ENCODE measurements at places on chromosomes 12 and 14.

DNA sequence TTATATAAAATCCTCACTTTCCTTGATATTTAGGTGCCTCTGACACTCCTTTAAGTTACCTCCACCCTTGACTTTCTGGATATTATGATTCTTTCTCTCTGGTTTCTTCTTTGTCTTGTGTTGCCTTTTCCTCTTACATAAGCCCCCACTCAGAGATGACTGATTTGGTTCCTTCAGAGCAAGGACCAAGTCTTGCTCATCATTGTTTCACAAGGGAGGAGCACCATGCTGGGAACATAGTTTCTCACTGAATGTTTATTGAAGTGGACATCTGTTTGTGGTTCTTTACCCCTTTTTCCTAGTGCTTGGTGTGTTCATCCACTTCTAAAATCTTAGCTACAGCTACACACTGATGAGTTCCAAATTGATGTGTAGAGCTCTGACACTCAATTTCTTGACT, 161.3 kb upstream of the PTPRQ start:
- DNase-seq = no peak

DNA sequence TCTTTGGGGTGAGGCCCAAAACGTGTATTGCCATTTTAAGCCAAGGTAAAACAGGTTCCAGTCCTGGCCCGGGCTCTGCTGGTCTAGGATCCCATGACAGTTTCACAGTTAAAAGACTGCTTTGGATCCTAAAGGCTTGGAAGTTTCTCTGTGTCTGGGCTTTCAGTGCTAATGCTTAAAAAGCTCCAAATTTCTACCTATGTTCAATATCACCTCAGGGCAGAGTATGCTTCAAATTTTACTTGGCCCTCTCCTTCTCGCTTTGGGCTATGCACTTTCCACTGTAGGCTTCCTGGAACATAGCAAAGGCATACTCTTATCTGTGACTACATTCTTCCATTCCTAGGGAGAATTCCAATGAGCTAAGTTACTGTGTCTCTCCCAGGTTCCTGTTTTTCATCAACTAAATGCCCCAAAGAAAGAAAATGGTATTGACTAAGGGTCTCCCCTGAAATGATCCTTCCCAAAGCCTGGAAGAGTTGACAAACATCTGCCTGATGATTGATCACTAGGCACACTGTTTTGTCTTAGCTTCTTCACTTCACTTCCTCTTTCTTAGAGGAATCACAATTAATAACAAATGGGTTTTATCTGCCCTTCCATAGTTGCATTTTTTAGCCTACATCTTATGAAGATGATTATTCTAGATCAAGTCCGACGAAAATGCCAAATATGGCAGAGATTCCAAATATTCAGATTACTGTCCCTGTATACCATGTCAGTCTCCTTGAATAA, 79.4 kb downstream of the TMTC2 start:
- DNase-seq = no peak

- no peak for DNase-seq
Measured at GRCh38 chr12:31033146-31033545, 40.5 kb upstream of the DDX11 start.

- DNase-seq = no peak
Measured at GRCh38 chr12:20701106-20701505, 6.0 kb downstream of the SLCO1C1 start.

DNA sequence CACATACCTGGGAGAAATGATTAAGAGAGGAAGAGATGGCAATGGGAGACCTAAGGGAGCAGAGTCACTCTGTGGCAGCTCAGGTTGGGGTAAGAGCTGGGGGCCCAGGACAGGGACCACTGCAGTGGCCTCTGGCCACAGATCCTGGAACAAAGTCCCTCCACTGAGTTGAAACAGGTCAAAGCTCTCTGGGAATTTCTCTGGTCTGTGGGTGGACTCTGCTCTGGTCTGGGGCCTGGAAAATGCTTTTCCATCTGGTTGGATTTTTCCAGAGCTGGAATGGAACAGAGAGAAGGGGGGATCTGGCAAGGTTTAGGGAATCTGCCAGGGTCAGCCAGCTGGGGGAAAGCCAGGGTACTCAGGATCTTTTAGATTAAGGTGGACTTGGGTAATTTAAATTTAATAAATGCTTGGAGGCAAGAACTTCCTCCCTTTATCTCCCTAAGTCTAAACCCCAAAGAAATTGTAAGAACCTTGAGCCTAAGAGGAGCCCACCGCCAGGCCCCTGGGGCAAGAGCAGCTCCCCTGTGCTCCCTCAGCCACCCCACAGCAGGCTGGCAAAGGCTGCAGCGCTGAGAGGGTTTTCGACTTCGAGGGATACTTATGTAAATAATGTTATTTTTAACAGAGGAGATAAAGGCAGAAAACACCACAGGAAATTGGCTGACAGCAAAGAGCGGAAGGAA, 3.7 kb downstream of the HOXC10 start:
- DNase-seq = no peak

DNA sequence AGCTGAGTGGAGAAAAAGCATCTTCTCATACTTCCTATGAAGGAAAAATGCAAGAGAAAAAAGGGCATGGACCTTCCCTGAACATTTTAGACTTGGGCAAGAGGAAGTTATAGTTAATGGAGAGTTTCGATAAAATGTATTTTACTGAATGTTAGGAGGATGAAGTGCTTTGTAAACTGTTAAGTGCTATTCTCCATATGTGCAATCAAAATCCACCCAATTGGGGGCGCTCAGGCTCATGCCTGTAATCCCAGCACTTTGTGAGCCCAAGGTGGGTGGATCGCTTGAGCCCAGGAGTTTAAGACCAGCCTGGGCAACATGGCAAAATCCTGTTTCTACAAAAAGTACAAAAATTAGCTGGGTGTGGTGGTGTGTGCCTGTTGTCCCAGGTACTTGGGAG, 1.9 kb upstream of the CNPY2 start:
- no peak for DNase-seq

GRCh38 chr14:104794099-104794498, 1.4 kb downstream of the AKT1 start:
- no peak for DNase-seq

GRCh38 chr14:53412819-53413675, 259.9 kb upstream of the DDHD1 start:
- no peak for DNase-seq

- no peak for DNase-seq
Measured at GRCh38 chr12:132827763-132828703, 636 bp downstream of the GOLGA3 start.

DNA sequence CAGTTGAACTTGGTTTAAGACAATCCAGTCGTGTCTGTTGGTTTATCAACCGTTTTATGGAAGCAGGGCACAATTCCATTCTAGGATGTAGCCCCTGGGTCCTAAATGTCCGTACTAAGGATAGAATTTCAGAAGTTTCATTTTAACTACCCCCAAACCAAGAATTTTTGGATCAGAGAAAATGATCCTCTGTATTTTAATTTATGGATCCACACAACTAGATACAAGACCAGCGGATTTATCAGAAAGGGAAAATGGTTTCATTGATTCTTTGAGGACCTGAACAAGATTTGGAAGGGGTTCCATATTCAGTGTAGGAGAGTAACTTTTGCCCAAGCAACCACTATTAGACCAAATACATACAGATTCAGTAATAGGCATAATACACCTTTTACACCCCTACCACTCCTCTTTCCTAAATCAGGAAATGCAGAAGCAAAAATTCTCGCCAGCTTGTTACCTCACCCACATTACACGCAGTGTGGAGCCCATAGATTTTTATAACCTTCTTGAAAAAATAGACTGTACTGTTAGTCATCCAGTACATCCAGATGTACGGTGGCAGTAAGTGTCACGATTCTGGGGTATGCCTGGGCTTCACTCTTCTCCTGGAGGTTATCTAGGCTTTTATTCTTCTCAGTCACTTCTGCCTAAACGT, 1.4 kb upstream of the FBXL14 start:
- DNase-seq = no peak

- no peak for DNase-seq
Measured at GRCh38 chr14:64225151-64225757, 68.9 kb downstream of the ESR2 start.

GRCh38 chr12:2535583-2536204, 259.1 kb upstream of the FKBP4 start:
- DNase-seq = no peak

GRCh38 chr14:103141117-103141796, 18.0 kb downstream of the TNFAIP2 start:
- no peak for DNase-seq

DNA sequence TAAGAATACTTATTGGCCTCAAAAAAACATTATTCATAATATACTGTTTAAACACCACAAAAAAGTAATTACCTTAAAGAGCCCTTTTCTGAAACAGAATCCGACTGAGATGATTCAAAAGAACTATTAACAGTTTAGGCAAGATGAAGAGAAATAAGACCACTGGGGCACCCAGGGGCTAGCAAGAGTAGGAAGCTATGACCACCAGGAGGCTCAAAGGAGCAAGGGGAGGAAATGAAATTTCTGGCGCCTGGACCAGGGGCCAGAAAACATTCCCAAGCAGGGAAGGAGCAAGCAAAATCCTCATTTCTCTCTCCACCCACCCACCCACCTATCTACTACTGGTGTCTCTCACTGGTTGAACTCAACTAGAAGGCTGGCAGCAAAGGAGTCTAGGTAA, 6.3 kb upstream of the DCAF4 start:
- DNase-seq = no peak

- DNase-seq = no peak
Measured at GRCh38 chr14:80378084-80378690, 166.9 kb upstream of the DIO2 start.

GRCh38 chr12:93563807-93564538, 8.5 kb upstream of the SOCS2 start:
- no peak for DNase-seq

GRCh38 chr12:1532375-1533165, 61.8 kb downstream of the FBXL14 start:
- no peak for DNase-seq

DNA sequence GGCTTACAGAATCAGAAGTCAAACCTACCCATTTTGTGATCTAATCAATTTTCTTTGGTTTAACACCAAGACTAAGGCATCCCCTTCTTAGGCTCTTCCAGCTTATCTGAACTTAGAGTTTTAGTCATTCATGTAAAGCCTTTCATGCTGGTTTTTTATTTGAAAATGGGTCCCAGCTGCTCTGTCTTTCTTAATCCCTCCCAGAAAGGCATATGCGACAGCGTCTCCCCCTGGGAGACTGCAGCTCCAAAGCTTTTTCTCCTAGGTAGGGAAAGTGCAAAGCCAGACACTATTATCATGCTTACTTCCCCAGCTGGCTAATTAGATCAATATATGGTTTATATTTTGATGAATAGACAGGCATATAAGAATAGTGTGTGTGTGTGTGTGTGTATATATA, 96.6 kb upstream of the E2F7 start:
- DNase-seq = no peak

GRCh38 chr12:109758426-109759420, 45.1 kb downstream of the FAM222A start:
- DNase-seq = no peak
